NCI-H2029 treated with DMSO at 0.1 percent for 48 hours (cell line): ENCODE measurements at places on chromosomes 3 and 15.

DNA sequence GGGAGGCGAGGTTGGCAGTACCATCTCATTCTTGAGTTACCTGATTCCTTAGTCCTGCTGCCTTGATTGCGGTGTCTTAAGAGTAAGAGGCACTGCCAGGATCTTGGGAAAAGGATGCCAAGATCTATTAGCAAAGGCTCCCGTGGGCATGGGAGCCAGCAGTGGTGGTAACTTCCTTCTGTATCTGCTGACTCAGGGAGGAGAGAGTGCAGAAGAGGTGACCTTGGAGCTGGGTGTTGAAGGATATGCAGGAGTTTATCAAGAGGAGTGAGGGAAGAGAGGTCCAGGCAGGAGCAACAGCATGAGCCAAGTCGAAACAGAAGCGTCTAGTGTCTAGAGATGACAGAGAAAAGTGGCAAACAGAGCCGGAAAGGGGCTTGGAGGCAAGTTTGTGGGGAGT is 4.5 kb downstream of the MESP2 start:
- no peak for DNase-seq

DNA sequence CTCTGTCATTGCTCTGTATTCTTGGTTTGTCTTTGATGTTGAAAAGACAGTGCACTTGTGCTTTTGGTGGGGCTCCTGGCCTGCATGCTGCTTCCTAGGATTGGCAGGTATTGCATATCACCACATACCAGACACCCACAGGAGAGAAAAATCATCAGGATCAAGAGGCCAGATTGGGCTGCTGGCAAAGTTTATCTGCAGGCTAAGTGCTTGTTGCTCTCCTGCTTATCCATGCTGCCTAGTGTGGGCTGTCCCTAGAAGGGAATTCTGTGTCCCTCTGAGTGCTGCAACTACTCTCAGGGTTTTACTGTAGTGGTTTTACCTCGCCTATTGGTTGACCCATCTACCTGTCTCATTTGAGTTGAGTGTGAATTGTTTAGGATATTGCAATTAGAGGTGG is 833 bp upstream of the SLC22A13 start:
- no peak for DNase-seq

DNA sequence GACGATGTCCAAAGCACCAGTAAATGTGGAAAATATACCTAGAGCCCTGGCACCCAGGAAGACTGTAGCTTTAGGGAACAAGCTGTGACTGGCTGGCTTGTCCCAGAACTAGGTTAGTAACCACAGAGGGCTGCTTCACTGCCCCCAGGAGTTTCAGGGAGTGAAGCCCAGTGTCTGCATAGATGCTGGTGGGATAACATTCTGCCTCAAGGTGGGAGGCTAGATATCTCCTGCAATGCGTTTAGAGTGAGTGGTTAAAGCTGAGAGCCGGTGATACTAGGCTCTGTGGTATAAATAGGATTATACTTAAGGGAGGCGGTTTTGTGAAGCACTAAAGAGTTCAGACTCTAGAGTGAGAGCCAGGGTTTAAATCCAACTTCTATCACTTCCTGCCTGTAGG is 11.7 kb upstream of the CP start:
- DNase-seq = no peak

DNA sequence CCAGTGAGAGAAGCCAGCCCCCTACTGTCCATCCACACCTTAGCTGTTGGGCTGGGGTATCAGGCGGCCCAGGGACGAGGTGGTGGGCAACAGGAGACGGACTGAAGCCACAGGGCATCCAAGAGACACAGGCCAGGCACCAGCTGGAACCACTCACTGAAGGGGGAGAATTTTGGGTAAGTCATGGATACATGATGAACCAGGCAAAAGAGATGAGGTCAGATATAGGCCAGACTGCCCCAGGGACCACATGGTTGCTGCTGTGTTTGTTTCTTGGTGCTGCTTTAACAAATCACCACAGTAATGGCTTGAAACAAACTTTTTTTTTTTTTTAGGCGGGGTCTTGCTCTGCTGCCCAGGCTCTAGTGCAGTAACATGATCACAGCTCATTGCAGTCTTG is 66.4 kb downstream of the SEMA5B start:
- DNase-seq = no peak

DNA sequence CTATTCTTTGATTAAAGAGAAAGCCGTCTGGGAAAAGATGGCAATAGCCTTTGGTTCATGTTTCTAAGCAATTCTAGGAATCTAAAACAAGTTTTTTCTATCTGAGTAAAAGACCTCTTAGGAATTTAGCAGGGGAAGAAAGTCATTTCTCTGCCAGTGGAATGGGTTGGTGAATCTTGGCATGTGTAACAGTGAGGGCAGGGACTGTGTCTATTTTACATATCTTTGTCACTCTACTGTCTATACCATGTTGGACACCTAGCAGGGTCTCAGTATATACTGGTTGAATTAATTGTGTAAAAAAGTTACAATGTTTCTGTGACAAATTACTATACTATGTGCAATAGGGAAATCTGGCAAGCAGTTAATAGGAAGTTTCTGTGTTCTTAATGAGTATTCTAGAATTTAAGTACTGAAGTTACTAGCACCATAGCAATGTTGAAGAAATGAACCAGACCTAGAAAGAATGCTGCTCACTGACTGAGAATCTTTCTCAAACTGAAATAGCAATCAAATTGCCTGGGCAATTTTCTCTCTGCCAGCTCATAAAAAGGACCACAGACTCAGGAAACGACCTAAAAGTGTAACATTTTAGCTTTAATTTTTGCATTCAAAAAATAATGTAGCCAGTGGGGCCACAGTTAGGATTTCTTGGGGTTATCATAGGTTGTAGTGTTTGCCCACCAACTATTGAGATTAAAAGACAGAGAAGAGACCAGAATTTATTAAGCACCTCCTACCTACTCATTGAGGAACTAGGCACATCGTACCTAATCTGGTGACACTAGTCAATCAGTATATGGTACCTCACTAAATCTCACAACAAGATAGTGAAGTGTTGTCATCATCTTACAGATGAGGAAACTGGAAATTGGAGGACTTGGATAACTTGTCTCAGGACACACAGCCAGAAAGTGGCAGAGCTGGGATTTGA is 56.2 kb upstream of the LEKR1 start:
- DNase-seq = no peak

DNA sequence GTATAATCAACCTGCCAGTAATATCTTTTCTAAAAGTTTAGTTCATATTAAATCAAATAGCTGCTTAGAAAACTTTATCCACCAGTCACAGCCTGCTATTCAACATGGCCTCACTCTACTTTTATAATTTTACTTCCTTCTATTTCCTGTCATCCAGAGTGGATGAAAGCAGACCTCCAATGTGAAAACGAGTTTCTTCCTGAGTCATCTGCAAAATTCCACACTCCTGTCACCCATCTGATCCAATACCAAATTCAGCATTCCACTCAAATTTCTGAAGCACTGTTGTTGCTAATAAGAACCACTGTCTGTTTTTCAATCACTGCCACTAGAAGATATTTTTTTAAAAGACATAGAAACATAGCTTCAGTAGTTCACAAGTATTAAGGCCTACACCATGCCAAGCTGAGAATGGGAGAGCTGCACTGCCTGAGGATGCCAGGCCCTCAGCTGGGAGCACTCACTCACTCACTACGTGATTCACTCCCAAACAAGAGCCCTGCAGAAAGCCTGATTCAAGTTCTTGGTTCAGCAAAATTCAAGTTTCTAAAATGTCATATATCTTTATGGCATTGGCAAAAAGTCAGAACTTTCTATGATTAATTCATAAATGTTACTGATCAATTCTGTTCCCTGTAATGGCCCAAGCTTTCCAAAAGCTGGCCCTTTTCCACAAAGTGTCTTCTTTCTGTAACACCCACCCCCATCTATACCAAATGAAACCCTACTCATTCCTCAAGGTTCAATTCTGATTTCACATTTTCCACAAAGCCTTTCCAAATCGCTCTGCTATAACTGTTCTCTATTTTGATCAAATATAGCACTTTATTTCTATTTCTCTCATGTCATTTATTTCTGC is 82.9 kb downstream of the FSIP1 start:
- no peak for DNase-seq

DNA sequence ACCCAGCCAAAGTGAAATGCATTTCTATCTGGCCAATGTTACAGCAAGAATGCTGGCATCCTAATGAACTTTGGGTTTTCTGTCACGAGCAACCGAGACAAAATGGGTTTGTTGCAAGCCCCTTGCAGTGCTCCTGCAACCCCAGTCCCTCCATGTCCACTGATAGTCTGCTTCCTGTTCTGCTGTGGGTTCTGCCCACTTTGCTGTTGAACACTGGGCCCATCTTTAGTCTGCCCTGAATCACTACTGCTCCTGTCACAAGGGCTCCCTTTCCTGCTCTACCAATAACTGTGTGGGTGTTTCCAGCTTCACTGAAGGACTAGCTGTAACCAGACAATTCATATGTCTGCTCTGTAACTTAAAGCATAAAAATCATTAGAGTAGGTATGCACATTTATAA is 12.7 kb upstream of the OXSR1 start:
- no peak for DNase-seq

DNA sequence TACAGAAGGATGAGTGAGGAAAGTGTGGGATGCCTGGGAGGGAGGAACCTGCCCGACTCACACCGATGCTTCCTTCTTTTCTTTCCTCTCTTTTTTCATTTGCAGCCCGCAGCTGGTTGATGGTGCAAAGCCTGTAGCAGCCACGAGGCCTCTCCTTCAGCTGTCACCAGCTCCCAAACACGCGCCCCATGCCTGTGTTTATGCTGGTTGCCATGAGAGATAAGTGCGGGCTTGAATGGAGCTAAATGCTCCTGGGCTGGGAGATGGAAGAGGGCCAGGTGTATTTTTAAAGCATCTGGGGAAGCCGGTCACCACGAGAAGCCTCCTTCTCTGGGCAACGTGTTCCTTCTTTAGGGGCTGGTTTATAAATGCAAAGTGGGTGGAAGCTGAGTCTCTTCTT is 9.3 kb downstream of the COLQ start:
- peak; percentile 86 for DNase-seq

DNA sequence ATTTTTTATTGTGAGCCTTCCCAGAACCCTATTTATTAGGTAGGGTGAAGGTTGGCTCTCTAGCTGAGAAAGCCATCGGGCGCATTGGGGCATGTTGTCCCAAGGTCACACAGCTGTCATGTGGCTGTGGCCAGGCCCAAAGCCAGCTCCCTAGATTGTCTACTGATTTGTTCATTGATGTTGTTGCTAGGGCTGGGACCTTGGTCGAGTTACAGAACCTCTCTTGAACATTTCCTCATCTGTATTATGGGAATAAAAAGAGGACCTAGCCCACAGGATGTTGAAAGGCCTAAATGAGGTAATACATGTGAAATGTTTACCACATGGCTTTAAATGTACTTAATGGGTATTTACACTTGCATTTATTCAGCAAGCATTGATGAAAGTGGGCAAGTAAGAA is 252.5 kb downstream of the SUCLG2 start:
- DNase-seq = no peak

DNA sequence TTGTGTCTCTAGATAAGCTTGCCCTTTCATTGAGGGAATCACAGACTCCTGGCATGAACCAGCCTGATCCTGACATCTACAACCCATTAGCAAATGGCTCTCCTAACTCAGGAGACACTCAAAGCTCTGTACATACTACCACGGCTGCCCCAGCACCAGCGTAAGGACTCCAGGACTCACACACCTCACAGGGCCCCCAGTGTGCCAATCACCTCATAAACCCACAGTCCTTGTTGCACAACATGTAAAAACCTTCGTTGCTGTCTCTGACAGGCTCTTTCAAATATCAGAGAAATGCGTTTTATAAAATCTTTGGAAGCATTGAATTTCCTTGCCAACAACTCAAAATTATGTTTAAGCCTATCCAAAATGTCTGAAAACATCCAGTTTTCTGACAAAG is 7.3 kb downstream of the FYCO1 start:
- DNase-seq = peak; percentile 48

GRCh38 chr15:101167411-101167752 is 84.5 kb downstream of the CHSY1 start:
- DNase-seq = no peak

- DNase-seq = no peak
These were observed 121.4 kb upstream of the BFSP2 start for GRCh38 chr3:133278260-133279043.

DNA sequence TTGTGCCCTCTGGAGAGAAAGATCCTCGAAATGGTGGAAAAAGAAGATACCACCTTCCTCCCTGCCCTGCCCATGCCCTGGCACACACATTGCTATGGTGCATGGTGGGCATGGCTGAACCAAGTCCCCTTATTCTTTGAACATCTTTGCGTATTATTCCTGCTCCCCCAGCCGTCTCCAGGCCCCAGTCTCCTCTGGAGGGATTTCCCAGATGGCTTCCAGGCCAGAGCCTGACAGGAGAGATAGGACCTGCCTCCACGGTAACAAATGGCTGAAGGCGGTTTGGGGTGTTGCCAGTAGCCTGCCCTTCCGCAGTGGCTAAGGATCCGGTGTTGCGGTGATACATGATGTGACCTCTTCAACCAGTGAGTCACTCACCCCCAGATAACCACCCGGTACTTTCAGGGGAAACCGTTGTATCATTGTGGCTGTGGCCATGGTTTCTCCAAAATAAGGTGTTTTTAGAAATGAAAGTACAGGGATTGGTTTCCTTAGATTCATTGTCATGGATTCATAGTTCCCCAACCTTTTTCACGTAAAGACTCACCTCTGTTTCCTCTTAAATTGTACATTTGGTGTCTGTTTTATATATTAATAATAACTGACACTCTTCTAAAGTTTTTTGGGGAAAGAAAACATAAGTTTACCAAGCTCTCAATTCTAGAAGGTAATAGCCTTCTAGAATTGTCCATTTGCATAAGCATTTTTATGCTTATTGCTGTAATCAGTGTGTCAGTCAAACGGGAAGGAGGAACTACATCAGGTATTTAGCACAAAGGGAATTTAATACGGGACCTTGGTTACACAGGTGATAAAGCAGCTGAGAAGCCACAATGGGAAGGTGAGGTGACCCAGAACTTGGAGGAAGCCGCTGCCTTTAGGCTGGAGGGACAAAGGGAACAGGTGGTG is 25.9 kb downstream of the SMAD3 start:
- DNase-seq = no peak

DNA sequence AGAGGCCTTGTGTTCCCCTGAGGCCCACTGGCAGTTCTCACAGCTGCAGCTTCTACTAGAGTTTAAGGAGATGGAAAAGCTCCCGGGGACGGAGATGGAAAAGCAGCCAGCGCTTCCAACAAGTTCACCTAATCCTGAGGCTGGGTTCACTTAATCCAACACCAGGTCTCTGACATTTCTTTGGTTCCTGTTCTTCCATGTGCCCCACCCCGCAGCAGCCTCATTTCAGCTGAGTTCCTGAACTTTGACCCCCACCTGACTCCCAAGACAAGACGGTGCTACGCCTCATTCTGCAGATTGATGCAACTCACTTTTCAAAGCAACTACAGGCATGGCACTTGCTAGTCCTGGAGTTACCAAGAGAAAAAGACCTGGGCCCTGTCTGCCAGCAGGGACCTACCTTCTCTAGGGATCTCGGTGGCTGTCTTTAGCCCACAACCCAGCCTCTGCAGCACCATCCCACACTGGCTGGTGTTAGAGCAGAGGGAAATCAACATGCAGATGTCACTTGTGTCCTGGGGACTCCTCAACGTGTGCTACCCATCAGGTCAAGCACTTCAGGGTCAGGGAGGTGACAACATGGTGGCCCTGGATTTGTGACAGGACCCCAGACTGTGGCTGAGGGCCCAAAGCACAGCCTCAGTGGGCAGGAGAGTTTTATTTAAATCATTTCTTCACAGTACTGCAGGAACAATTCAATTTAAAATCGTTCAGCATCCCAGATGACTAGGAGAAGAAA is 406.1 kb downstream of the VPS13C start:
- DNase-seq = no peak

GRCh38 chr3:4744405-4745234 is 234.6 kb upstream of the BHLHE40 start:
- no peak for DNase-seq

- no peak for DNase-seq
These were observed 8.6 kb downstream of the NTRK3 start for GRCh38 chr15:88247914-88248313.

- DNase-seq = peak; percentile 60
These were observed 44.8 kb upstream of the ATP2C1 start for GRCh38 chr3:130849091-130849552.
